ENCODE measurements at places on chromosomes 16 and 17.

DNA sequence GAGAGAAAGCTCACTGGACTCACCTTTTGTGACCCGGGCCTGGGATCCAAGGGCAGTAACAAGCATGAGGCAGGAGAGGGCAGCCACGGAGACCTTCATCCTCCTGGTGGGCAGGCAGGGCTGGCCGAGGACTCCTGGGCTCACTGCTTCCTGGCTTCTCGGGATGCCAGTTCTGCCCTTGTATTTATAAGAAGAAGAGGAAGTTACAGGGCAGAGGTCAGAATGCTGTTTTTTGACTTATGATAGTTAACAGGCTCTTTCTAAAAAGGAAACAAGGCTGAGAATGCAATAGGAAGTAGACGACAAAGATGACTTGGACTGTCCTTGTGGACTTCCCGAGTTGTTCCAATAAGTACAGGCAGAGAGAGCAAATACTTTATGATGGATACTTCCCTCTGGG, at the start of gene CCL23:
Gene CCL23, minus strand, starts transcription at position 174 of the 400 bp plus-strand sequence. Its CDS starts 75 bp downstream, at position 99.
- no peak for DNase-seq

GRCh38 chr16:28513484-28514181, 7.0 kb upstream of the IL27 start:
- DNase-seq: no peak

DNA sequence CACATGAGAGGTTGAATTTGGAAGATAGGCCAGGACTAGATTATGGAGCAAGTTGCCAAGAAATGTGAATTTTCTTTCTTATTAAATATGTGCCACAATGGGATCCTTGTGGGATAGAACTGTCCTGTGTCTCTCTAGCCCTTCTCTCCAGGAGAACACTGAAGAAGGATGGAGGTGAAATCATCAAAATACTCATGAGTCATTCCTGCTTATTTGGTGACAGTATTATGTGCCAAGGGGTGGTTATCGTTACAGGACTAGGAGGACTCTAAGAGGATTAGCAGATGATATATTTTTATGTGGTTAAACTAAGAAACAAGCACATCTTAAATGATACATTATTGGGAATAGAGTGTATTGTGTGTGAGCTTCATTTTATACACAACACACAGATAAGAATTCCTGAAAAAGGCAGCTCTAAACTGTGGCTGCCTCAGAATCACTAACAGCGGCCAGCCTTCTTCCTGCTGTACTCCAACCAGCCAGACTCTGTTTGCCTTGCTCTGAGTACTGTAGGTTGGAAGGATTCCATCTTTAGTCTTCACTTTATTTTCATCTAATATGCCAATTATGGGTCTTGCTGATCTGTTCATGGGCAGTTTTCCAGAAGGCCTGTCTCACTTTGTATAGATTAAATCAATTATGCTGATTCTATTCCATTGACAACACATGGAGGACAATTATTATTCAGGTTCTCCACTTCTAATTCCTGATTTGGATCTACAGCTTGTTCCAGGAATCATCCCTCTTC, 325.8 kb downstream of the ABCC12 start:
- no peak for DNase-seq

- DNase-seq: no peak
Observed at GRCh38 chr17:17723354-17724261, 42.4 kb downstream of the RAI1 start.

GRCh38 chr17:46943501-46944393, 20.8 kb downstream of the GOSR2 start:
- DNase-seq: no peak

DNA sequence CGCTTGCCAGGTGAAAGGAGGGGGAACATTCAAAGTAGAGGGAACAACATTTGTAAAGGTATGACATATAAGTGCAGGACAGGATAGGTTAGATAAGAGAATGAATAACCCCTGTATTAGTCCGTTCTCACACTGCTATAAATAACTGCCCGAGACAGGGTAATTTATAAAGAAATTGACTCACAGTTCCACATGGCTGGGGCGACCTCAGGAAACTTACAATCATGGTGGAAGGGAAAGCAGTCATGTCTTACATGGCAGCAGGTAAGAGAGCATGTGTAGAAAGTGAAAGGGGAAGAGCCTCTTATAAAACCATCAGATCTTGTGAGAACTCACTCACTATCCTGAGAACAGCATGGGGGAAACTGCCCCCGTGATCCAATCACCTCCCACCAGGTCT, 223.8 kb downstream of the SOX9 start:
- DNase-seq: no peak

- no peak for DNase-seq
Observed at GRCh38 chr17:78185981-78186691, 716 bp downstream of the TK1 start.

All from stimulated activated CD4-positive, alpha-beta T cell treated with anti-CD3 and anti-CD28 coated beads, Interleukin-12 subunit alpha, Interleukin-12 subunit beta, amount 100 ng/mL, for 24 hours (primary cell).